Renal cortex interstitium (tissue), 15 donors: ENCODE measurements at places on chromosomes 6 and 20. TPM values are rescaled to one million over a fixed set of nuclear protein-coding genes. Genes with fewer than 3 reads are reported as not detected.

- DNase-seq = no peak
These were observed 4.9 kb downstream of the TCF15 start for GRCh38 chr20:605237-605636.

- no peak for DNase-seq
These were observed 93.3 kb downstream of the CRYBG1 start for GRCh38 chr6:106453756-106454367.

DNA sequence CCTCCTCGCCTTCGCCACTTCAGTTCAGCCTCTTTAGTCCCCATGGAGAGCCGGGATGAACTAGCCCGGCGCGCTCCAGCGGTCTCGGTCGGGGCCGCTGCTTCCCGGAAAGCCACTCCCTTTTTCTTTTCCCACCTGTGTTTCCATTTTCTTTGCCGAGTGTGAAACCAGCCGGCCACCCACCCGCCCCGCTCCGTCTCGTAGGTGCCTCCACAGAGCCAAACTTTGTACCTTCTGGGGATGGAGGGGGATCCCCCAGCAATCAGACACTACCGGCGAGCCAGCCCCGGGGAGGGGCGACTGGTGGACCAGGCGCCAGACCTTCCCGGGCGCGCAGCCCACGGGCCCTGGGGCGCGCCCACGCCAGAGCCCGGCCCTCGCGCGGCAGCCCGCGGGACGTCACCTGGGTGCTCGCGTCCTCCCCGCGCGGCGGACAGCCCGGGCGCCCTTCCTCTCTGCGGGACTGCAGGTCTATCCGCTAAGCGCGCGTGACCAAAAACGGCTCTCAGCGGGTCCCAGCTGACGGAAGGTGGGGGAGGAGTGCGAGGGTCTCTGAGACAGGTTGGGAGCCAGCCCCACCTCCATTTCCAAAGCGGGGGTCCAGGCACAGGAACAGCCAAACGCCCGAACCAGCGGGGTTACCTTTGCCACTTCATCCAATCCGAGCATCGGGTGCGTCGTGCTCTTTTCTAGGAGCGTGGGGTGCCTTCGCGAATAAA, at the start of gene MCHR2:
TSS of gene MCHR2 (minus strand) at position 691 of the 719 bp plus-strand sequence. CDS start 38,076 bp downstream, outside the sequence.
- DNase-seq = no peak

GRCh38 chr6:169604076-169604475, 97.8 kb downstream of the WDR27 start:
- DNase-seq = no peak

- no peak for DNase-seq
These were observed 85.4 kb upstream of the TNFAIP3 start for GRCh38 chr6:137781639-137782038.

GRCh38 chr20:45631184-45631583, at the start of gene WFDC9:
WFDC9 (minus strand) TSS chr20:45631284; CDS start chr20:45610181, 21,103 bp downstream.
- no peak for DNase-seq

GRCh38 chr20:24033151-24033550, 44.6 kb upstream of the GGTLC1 start:
- DNase-seq = no peak

GRCh38 chr6:14194976-14195375, 77.4 kb downstream of the CD83 start:
- DNase-seq = no peak

GRCh38 chr6:4518506-4518905, 257.7 kb upstream of the CDYL start:
- no peak for DNase-seq

DNA sequence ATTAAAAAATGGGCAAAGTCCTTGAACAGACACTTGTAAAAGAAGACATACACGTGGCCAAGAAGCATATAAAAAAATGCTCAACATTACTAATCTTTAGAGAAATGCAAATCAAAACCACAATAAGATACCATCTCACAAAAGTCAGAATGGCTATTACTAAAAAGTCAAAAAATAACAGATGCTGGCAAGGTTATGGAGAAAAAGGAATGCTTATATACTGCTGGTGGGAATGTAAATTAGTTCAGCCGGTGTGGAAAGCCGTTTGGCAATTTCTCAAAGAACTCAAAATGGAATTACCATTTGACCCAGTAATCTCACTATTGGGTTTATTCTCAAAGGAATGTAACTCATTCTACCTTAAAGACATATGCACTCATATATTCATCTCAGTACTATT, 166.6 kb downstream of the KHDC1L start:
- no peak for DNase-seq

GRCh38 chr6:105510746-105511145, 107.9 kb upstream of the PREP start:
- no peak for DNase-seq

DNA sequence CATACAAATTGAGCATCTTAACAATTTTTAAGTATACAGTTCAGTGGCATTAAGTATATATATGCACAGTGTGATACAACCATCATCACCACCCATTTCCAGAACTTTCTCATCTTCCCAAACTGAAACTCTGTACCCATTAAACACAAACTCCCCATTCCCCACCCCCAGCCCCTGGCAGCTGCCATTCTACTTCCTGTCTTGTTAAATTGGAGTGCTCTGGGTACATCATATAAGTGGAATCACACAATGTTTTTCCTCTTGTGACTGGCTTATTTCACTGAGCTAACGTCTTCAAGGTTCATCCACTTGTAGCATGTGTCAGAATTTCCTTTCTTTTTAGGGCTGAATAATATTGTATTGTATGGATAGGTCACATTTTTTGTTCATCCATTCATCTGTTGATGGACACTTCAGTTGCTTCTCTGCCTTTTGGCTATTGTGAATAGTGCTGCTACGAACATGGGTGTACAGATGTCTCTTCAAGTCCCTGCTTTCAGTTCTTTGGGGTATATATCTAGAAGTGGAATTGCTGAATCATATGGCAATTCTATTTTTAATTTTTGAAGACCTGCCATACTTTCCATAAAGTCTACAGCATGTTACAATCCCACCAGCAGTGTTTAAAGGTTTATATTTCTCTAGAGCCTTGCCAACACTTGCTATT, 19.6 kb upstream of the RREB1 start:
- no peak for DNase-seq

GRCh38 chr6:56291302-56291917, 44.0 kb upstream of the COL21A1 start:
- DNase-seq = no peak

GRCh38 chr20:35619196-35620095, 3.8 kb downstream of the SPAG4 start:
- DNase-seq = no peak

DNA sequence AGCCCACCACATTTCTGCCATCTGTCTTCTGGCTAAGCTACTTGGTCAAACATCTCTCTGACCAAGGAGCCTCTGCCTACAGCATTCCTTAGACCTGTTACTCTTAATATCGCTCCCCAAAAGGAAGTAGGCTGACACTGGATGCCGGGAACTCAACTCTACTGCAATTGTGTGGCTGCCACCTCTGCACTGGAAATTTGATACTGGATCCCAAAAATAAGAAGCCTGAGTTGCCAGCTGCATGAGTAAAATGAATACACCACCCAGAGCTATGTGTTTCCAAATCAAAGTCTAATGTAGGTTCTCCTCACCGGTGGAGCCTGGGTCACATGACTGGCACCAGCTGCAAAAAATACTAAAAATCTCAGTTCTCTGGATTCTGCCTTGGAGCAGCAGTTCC, 36.9 kb downstream of the UNC5CL start:
- DNase-seq = no peak

- DNase-seq = no peak
These were observed 18.7 kb upstream of the PRIM2 start for GRCh38 chr6:57298741-57299140.

- no peak for DNase-seq
These were observed 42.4 kb downstream of the HAO1 start for GRCh38 chr20:7897781-7898364.

DNA sequence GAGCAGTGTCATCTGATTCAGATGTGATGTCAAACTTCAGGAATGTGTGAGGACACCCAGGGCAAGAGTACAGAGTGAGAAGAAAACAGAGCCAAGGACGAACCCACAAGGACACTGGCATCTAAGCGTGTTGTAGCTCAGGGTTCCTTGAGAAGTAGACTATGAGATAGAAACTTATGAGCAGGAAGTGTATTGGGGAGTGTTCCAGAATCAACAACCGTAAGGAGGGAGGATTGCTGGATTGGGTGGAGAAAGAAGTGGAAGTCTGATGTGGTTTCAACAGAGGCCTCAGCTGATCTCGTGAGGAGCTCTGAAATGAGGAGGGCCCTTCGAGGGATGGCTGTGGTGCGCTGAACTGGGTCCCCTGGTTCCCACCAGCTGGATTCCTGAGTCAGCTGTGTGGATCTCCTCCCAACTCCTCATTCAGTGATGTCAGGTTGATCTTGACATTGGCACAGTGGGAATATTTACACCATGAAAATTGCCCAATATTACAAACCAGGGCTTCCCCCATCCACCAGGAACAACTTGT, 25.7 kb upstream of the IGF2R start:
- DNase-seq = no peak

GRCh38 chr6:54971825-54972224, 125.3 kb downstream of the FAM83B start:
- no peak for DNase-seq

DNA sequence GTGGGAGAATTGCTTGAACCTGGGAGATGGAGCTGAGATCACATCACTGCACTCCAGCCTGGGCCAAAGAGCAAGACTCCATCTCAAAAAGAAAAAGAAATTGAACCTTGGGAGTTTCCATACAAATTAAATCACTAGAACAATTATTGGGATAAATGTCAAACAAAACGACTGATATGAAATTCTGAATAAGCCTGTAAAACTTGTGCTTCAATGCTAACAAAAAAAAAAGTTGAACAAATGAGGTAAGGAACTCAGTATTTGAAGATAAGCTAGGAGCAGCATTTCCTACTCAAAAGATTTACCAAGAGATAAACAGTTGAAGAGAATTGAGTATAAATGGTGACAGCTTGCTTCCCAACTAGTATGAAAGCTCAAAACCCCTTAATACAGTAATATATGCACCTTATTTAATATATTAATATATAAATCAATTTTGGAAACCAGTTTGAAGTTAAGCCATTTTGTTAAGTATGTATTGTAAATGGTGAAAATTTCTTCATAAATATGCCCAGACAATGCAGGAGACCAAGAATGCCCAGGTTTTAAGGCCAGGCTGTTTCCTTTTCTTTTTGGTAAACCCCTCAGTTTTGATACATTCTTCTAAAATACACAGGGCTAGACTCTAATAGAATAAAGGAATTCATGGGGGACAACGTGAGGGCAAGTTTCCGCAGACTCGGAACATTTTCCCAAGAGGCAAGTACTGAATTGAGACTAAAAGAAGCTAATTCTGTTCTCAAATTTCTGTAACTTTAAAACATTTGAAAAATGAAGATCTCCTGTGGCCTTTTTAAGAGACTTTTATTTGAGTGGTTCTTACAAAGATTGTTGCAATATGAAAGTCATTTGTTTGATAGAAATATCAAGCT, 3.9 kb downstream of the ROMO1 start:
- no peak for DNase-seq

Gene ZC2HC1B
- not detected for polyA plus RNA-seq

Gene R3HDML
- 0.37 TPM for polyA plus RNA-seq

Gene CTAGE9
- polyA plus RNA-seq = 0.18 TPM

Gene NR2E1
- not detected for polyA plus RNA-seq

Gene CCN5
- 0.26 TPM for polyA plus RNA-seq

Gene EYS
- 0.69 TPM for polyA plus RNA-seq

Gene NNAT
- 129 TPM for polyA plus RNA-seq
